ENCODE measurements at places on chromosomes 2 and 18. TPM values are rescaled to one million over a fixed set of nuclear protein-coding genes. Genes with fewer than 3 reads are reported as not detected.

GRCh38 chr2:219218217-219218731, 484 bp downstream of the ABCB6 start:
- peak; percentile 87 for DNase-seq

- DNase-seq: no peak
Observed at GRCh38 chr2:26860211-26860850, 12.4 kb downstream of the DPYSL5 start.

- no peak for DNase-seq
Observed at GRCh38 chr2:138718405-138718804, 61.8 kb downstream of the NXPH2 start.

- DNase-seq: no peak
Observed at GRCh38 chr2:209619782-209620181, 151.8 kb upstream of the UNC80 start.

DNA sequence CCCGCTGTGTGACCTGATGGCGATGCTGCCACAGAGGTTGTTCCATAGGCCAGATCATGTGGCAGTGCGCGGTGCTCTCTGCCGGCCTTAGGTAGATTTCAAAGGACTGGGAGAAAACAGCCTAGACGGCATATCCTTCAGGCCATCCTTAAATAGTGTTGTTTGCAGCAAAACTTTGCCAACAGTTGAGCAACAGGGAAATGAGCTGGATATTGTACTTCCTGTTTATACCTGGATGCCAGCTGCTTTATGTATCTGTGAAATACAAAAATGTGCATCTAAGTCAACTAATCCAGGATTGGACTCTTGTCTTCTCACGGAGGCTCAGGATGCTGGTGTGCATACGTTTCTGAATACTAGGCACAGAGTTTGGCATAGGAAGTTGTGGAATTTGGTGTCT, 107.1 kb downstream of the EML6 start:
- DNase-seq: no peak

DNA sequence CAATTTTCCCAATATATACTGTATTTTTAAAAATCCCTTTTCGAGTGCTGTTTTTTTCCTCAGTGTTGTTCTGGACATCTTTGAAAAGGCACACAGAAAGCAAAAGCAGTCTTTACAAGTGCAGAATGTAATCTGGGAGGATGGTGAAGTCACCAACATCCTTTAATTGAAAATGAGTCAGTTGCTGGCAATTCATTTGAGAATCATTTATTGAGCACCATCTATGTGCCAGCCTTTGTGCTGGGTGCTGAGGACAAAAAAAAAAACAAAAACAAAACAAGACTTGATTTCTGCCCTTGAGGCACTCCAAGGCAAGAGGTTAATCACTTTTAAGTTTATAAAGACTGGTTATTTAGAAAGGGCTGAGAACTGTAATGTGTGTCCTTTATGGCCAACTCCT, 46.7 kb upstream of the ACVR1 start:
- no peak for DNase-seq

DNA sequence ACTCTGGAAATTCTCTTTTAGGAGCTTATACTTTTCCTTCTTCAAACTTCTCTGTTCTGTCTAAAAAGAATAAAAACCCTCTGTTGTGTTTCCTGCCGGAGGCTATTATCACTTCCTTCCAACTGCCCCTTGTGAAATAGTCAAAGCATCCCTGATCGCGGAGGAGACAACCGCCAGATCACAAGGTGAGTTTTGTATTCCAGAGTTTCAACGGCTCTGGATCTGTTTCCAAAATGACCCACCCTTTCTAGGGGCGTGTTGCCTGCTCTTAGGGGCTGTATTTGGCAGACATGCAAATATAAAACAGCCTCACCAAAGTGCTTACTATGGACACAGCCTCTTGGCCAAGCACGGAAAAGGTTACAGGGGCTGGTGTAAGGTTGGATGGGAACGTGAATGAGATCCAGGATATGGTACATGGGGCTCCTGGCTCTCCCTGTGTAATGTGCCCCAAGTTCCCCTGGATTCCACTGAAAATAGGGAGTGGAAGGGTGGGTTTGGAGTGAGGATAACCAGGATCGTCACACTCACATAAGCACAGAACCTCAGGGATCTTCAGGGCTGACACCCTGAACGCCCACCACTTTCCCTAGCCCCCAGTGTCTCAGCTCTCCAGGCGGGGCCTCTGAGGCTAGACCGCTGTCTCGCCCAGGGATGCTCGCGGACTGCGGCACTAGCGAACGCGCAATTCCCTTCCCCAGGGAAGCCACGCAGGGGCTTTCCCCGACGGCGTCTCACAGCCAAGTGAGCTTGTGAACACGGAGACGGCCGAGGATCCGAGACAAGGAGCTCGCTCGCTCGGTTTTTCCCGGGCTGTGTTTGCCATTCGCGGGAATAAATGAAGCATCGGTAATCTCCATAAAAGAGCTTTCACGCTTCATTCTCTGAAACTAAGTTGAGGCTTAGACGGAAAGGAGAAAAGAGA, 14.4 kb downstream of the EN1 start:
- DNase-seq: no peak

- DNase-seq: no peak
Observed at GRCh38 chr2:10329880-10330699, 27.4 kb downstream of the HPCAL1 start.

GRCh38 chr2:21070341-21071257, 26.7 kb upstream of the APOB start:
- no peak for DNase-seq

DNA sequence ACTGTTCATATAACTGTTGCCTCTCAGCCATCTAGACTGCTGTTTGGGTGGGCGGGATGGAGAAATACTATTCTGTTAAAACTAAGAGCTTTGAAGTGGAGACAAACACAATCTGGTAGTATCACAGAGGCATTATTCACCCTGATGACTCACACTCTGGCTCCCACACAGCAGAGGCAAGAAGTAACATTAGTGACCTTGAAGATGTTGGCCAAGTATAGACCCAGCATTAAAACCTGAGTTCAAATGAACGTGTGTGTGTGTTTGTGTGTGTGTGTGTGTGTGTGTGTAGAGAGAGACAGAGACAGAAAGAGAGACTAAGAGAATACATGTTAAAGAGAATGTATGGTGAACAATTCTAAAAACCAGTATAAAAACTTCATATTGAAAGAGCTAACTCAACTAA, 22.5 kb upstream of the ACVR1 start:
- DNase-seq: no peak

DNA sequence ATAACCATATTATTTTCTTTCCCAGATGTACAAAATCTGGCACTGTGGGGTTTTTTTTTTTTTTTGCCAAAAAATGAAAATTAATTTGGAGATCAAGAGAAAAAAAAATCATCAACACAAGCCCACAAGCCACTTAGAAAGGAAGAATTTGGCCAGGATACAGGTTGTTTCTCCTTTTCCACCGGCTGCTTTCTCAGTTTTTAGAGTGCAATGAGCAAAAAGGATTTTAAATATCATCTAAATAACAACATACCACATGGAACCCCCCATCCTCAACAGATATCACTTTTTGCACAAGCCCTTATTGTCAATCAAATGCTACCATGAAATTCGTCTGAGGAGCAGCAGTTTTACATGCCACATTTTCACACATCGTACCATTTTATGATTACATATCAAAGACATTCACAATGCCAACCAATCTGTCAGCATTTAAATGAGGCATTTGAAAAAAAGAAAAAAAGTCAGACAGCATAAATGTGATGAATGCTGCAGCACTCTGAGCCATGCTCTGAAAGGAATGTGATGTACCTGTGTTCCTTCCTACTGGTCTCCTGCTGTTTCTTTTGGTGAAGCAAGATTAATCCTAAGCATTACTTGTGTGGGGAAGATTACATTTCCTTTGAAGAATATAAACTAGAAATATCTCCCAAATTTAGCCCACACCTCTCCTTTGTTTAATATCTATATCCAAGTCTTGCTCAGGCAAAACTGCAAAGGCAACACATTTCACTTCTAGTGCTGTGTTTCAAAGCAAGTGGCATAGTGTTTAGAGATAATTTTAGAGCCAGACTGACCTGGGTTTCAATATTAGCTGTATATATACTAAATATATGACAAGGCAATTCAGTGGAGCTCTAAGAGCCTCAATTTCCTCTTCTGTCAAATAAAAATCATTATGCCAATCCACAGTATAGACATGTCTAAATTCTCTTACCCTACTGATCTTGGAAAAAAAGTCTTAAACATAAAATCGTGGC, 391.3 kb downstream of the CMPK2 start:
- DNase-seq: no peak

DNA sequence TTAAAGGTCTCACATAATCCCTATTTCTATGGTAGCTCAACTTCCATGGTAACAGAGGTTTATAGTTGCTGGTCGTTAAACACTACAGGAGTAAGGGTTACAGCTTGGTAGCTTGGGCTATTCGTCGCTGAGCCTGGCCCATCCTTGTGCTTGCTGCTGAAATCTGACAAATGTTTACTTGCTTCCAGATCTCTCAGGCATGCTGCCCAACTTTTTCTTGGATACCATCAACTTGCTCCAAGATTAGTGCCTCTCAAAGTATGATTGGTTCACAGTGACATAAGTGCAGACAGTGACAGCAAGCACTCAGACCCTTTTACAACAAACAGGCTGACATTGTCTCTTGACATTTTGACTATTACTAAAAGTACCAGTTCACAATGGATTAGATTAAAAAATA, 231.8 kb downstream of the KCNS3 start:
- DNase-seq: no peak

DNA sequence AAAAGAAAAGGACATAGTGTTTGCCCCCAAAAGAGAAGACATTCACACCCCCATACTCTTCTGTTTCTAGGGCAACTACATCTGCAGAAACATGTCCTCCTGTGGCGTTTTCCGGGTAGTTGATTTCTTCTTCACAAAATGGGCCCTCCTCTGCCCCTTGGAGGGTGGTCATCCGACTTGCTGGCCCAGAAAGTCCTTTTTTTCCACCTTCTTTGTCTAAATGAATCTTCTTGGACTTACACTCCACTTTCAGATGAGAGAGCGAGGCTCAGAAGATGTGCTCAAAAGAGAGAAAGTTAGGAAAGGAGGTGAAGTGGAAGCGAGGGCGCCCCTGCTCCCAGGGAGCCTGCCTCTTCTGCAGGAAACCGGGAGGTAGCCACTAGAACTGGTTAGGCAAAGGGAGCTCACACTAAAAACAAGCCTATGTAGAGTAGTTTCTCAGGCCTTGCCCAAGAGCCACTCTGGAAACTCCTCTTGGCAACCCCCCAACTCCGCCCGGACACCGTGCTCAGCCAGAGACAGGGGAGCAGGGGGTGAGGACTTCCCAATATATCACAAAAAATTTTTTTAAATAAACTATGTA, 10.2 kb upstream of the SIX3 start:
- no peak for DNase-seq

- peak; percentile 72 for DNase-seq
Observed at GRCh38 chr18:70491734-70492348, 203.0 kb downstream of the SOCS6 start.

GRCh38 chr18:34322365-34323289, 97.9 kb upstream of the NOL4 start:
- DNase-seq: no peak

- no peak for DNase-seq
Observed at GRCh38 chr18:55592572-55592971, 4.6 kb upstream of the TCF4 start.

CD8B2 gene
- total RNA-seq: not detected

C1QL2 gene
- 11.6 TPM for total RNA-seq

GRP gene
- total RNA-seq: not detected

SERPINB13 gene
- not detected for total RNA-seq

NT5C1B gene
- total RNA-seq: not detected

CRYGC gene
- not detected for total RNA-seq

TBR1 gene
- not detected for total RNA-seq

EMILIN2 gene
- 22.4 TPM for total RNA-seq

TMEM169 gene
- 7.3 TPM for total RNA-seq

BOLL gene
- total RNA-seq: not detected

SALL3 gene
- not detected for total RNA-seq
